ENCODE measurements at places on chromosomes 13 and 19.

GRCh38 chr19:45403781-45404556, 900 bp downstream of the PPP1R13L start:
- peak; percentile 76 for DNase-seq

DNA sequence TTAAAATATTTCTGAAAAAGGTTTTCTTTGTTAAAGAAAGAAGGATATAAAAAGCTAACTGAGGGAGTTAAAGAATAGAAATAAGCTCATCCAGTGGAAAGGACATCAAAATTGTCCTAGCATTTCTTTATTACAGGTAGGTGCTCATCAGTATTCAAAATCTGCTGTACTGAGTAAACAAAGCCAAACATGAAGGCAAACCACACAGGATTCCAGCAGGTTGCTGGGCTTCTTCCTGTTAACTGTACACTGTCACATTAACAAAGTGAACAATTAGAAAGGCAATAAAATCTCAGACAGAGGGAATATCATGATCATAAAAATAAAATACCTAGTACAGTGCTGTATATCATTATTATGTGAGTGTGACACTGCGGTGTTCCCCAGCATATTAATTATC, 1541.0 kb downstream of the SLITRK5 start:
- DNase-seq, result no peak

- DNase-seq, result no peak
Measured at GRCh38 chr13:96093296-96094006, 3.5 kb downstream of the HS6ST3 start.

- no peak for DNase-seq
Measured at GRCh38 chr13:95641291-95642027, 3.0 kb downstream of the DZIP1 start.

GRCh38 chr19:36837176-36837905, 846 bp downstream of the ZNF790 start:
- DNase-seq, result peak; percentile 51

DNA sequence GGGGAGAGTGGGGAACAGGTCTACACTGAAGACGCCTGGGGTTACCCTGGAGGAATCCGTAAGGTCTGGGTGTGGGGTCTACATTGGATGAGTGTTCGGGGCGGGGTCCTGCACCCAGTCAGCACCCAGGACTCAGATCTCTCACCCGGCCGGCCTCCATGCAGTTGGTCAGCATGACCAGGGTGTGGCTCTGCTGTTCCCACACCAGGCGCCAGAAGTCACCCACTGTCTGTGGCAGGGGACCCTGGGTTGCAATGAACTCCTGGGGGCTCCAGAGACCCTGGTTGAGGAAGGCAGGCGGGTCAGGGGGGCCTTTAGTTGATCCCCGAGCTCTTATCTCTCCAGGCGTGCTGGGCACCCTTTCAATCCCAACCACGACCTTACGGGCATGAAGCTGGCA, 6.0 kb upstream of the SYT5 start:
- DNase-seq, result no peak

- no peak for DNase-seq
Measured at GRCh38 chr13:111114362-111115060, 599 bp upstream of the ARHGEF7 start.

DNA sequence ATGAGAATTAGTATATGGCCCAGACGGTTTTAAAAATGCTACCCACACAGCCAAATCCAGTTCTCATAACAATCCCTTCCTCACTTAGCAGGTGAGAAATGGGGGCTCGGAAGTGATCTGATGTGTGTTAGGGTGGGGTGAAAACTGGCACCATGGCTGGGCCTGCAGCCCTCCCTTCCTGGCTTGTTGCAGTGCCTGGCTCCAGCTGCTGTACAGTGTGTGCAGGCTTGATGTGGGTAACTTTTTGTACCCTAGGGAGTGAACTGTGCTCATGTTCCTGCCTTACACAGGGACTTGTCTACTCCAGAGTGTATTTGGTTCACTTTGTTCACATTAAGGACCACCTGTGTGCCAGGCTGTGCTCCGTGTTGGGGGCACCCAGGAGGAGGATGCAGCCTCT, 177.2 kb downstream of the LMO7 start:
- no peak for DNase-seq

Data from OCI-M1 (cell line).